ENCODE measurements at places on chromosomes 1 and 21.

DNA sequence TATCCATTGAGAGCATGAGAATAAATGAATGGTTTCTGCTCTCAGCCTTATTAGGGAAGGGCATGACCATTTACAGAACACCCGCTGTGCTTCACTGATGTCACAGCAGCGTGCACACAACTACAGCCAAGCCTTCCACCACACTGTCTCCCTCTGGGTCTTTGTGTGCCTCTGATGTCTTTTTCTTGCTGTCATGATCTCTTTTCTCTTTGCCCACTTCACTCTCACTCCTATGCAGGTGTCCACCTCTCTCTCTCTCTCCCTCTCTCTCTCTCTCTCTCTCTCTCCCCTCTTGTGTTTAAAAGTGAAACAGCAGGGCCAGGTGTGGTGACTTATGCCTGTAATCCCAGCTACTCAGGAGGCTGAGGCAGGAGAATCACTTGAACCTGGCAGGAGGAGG, 232.5 kb upstream of the JUN start:
- no peaks in the 10 kb centered on the region for H3K36me3 ChIP-seq
- no peak overlapping the region for H3K27ac ChIP-seq
- no peaks in the 10 kb centered on the region for H3K27me3 ChIP-seq
- no peak for DNase-seq
- H3K4me1 ChIP-seq = peaks cover 10% of the 10 kb centered on the region

DNA sequence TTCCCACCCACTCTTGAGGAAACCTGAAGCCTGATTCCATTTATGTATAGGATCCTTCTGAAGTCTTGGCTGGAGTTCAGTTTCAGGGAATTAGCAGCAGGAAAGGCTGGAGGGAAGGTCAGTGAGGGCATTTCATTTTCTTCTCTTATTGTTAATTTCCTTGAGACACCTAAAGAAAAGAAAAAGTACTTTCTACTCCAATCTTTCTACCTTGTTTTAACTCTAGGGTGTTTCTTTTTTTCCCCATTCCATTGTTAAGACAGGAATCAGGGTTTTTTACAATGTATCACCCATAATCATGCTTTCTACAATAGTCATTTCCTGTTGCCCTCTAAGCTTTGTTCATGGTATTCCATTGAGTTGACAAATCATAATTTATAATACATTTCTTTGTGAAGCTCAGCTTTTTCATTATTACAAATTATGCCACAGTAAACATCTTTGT, 27.4 kb downstream of the SNRPE start:
- no peaks in the 10 kb centered on the region for H3K4me1 ChIP-seq
- no peaks in the 10 kb centered on the region for H3K36me3 ChIP-seq
- no peak overlapping the region for H3K27ac ChIP-seq
- no peak overlapping the region for H3K4me3 ChIP-seq
- H3K27me3 ChIP-seq = no peaks in the 10 kb centered on the region

DNA sequence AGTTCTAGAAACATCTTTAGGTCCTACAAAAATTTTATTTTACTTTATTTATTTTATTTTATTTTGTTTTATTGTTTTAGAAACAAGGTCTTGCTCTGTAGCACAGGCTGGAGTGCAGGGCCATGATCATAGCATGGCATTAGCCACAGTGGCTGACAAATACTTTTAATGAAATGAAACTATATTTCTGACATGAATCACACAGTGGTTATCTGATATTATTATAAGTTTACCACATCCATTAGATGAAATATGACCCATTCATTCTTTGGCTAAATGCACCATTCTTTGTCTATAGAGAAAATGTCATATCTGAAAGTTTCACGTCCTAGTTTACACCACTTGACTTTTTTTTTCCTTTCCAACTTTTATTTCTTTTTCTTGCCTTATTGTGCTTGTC, 613.4 kb upstream of the ADAMTS5 start:
- no peaks in the 10 kb centered on the region for H3K27me3 ChIP-seq
- no peaks in the 10 kb centered on the region for H3K4me1 ChIP-seq
- no peak overlapping the region for H3K27ac ChIP-seq
- H3K4me3 ChIP-seq = no peak overlapping the region
- H3K36me3 ChIP-seq = no peaks in the 10 kb centered on the region
- DNase-seq = no peak

DNA sequence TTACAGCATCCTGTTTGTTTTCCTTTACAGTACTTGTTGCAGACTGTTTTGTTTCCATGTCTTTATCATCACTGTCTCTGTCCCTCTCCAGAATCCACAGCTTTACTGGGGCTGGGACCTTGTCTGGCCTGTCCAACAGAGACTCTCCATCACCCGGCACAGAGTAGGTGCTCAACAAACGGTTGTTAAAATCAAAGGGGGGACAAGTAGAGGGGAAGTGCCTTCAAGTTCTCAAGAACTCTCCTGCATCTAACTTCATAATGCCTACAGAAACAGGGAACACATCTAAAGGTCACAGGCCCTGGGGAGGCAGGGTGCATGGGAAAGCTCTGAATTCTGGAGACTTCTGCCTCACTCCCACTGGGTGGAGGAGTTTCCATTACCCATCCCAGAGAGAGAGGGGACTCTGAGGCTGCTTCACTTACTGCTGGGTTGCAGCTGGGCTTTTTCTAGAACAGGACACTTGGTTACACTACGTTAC, 2.3 kb upstream of the ECE1 start:
- H3K4me1 ChIP-seq = peaks cover 10% of the 10 kb centered on the region
- no peak for DNase-seq
- H3K4me3 ChIP-seq = no peak overlapping the region
- H3K27ac ChIP-seq = no peak overlapping the region
- no peaks in the 10 kb centered on the region for H3K27me3 ChIP-seq
- no peaks in the 10 kb centered on the region for H3K36me3 ChIP-seq

DNA sequence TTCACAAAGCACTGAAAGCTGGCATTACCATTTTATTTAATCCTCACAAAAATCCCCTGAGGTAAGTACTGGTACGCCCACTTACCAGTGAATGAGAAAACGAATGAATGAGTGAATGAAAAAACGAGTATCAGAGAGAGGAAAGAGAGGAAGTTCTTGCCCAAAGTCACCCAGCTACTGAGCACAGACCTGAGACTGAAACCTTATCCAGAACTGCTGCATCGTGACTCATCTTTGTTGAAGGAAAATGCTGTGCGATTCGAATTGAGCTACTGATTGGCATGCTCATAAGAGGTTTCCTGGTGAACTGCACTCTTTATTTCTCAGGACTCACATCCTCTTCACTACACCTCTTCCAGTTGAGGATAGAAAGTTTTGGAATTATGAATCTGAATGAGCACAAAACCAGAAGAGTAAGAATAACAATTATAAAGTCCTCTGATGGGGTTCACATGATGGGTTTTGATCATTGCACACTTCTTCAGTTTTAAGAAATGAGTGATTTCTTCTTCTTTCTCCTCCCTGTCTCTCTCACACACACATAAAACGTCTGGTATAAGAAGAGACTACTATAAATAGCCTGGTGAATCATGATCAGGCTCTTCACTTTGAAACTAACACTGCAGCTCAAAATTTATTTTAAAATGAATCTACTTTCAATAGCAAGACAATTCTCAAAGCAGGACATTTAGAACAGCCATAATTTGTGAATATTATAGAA, 32.1 kb downstream of the IL12RB2 start:
- no peak overlapping the region for H3K27ac ChIP-seq
- H3K4me3 ChIP-seq = no peak overlapping the region
- H3K27me3 ChIP-seq = no peaks in the 10 kb centered on the region
- DNase-seq = no peak
- H3K36me3 ChIP-seq = no peaks in the 10 kb centered on the region

DNA sequence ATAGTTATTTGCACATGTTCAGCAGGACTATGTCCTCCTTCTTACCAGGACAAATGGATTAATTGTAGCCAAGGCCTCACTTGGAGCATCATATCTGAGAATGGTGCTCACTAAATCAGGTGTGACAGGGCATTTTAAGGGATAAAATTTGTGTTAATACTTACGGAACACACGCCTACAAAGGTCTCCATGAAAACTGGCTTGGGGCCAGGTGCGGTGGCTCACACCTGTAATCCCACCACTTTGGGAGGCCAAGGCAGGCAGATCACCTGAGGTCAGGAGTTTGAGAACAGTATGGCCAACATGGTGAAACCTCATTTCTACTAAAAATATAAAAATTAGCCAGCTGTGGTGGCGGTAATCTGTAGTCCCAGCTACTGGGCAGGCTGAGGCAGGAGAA, 75.1 kb upstream of the CAPZB start:
- no peaks in the 10 kb centered on the region for H3K27me3 ChIP-seq
- DNase-seq = no peak
- no peaks in the 10 kb centered on the region for H3K36me3 ChIP-seq
- H3K4me3 ChIP-seq = no peak overlapping the region
- H3K27ac ChIP-seq = no peak overlapping the region

DNA sequence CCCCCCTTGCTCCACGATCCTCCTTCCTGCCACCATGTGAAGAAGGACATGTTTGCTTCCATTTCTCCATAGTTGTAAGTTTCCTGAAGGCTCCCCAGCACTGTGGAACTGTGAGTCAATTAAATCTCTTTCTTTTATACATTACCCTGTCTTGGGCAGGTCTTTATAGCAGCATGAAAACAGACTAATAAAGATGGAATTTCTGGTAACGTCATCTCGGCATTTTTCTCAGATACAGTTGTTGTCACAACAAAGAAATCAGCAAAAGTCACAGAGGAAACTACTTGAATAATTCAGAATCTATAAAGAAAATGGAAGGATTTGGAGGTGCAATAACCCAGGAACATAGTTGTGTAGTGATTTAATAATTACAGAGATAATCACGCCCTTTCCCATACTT, 4.4 kb downstream of the APCS start:
- H3K4me3 ChIP-seq = no peak overlapping the region
- no peaks in the 10 kb centered on the region for H3K36me3 ChIP-seq
- no peak overlapping the region for H3K27ac ChIP-seq
- H3K4me1 ChIP-seq = no peaks in the 10 kb centered on the region
- no peak for DNase-seq

DNA sequence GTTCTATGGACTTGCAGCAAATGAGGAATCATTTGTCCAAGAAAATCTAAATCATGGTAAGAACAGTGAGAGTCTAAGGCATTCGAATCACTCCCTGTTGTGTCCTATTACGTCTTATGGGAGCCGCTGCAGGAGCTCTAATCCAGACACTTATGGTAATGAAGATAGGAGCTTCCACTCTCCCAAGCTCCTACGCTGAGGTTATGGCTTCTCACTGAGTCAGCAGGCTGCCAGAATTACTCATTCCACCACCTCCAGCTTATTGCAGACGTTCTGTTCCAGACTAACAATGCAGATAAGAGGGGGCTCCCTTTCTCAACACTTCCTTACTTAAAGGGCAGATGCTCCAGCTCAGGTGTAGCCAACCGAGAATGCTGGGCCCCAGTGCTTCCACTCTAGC, 212.6 kb downstream of the GREM2 start:
- no peak overlapping the region for H3K4me3 ChIP-seq
- no peak for DNase-seq
- H3K4me1 ChIP-seq = no peaks in the 10 kb centered on the region
- no peaks in the 10 kb centered on the region for H3K27me3 ChIP-seq
- no peak overlapping the region for H3K27ac ChIP-seq
- H3K36me3 ChIP-seq = no peaks in the 10 kb centered on the region

DNA sequence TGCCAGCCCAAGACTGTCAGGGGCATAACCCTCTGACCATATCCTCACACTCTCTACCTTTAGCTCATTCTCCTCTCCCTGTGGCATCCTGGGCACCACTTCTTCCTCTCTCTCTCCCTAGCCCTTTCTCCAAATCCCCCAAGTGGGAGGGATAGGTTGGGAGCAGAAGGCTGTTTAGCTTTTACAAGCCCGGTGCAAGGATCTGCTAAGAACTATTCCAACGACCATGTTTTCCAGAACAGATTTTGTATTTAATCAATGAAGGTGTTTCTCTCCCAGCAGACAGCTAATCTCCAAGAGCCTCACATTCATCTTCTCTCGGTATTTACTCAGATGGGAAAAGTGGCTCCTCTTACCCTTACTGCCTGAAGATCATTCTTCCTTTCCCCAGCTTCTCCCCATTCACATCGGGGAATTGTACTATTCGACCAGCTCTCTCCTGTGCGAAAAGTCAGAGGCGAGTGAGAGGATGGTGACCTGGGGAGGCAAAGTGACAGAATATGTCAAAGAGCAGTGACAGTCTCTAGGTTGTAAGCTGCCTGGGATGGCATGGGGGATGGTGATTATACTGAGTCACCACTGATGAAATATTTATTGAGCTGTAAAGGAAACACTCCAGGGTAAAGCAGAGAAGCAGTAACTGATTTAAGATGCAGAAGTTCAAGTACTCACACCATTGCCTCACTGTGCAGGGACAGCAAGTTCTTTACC, 47.0 kb upstream of the RBM15 start:
- H3K4me3 ChIP-seq = no peak overlapping the region
- no peaks in the 10 kb centered on the region for H3K27me3 ChIP-seq
- no peaks in the 10 kb centered on the region for H3K36me3 ChIP-seq
- H3K27ac ChIP-seq = no peak overlapping the region
- H3K4me1 ChIP-seq = no peaks in the 10 kb centered on the region
- no peak for DNase-seq

DNA sequence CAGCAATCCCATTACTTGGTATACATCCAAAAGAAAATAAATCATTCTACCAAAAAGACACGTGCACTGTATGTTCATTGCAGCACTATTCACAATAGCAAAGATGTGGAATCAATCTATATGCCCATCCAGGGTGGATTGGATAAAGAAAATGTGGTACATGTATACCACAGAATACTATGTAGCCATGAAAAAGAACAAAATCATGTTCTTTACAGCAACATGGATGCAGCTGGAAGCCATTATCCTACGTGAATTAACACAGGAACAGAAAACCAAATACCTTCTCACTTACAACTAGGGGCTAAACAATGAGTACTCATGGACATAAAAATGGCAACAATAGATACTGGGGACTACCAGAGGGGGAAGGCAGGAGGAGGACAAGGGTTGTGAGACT, 147.3 kb downstream of the TIAM1 start:
- H3K4me3 ChIP-seq = no peak overlapping the region
- peaks cover 5% of the 10 kb centered on the region for H3K4me1 ChIP-seq
- no peaks in the 10 kb centered on the region for H3K36me3 ChIP-seq
- no peaks in the 10 kb centered on the region for H3K27me3 ChIP-seq

DNA sequence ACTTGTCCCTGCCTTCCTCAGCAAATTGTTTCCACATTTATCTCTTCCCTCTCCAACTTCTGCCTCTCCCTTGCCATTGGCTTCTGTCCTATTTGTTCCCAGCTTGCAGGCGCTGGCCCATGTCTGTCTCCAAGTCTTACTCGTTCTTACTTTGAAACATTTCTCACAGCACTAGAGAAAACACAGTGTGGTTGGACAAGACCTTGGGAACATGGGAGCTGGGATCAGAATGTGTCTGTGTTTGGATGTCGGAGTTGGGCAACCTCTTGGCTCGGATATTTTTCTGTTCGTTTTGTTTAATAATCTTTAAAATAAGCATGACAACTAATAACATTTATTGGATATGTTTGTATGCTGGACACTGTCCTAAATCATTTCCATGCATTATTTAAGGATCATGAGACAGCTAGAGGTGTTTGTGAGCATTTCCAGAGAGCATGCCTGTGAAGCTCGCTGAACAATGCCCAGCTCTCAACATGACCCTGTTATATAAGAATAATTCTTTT, 5.9 kb upstream of the BRWD1 start:
- H3K27me3 ChIP-seq = no peaks in the 10 kb centered on the region
- H3K4me1 ChIP-seq = peaks cover 3% of the 10 kb centered on the region
- H3K4me3 ChIP-seq = no peak overlapping the region
- H3K27ac ChIP-seq = no peak overlapping the region
- DNase-seq = no peak

All from pancreas (tissue), 10 donors.